Activated naive CD4-positive, alpha-beta T cell treated with Interleukin-2 at 50 U/mL for 16 hours (primary cell): ENCODE measurements at places on chromosomes 6 and 20.

DNA sequence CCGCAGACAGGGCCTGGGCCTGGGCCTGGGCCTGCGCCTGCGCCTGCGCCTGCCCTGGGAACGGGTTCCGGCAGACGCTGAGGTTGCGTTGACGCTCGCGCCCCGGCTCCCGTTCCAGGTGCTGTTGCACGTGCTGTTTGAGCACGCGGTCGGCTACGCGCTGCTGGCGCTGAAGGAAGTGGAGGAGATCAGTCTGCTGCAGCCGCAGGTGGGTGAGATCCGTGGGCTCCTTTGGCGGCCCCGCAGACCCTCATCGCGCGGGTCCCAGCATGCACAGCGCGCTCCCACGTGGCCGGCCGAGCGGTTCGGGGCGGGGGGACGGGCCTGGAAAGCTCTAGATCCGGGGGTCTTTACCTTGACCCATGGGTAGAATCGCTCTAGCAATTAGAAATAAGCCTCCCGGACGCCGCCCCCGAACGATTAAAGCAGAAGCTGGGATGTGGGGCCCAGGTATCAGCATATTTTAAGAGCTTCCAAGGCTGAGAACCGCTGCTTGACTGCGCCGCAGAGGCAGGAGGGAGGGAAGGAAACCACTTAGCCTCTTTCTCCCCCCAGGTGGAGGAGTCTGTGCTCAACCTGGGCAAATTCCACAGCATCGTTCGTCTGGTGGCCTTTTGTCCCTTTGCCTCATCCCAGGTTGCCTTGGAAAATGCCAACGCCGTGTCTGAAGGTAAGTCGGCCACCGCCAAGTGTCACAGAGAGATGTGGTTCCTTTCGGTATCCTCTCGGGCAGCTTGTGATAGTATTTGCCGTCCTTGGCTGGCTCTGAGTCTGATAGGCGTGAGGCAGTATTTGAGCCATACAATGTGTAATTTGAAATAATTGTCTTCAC, 508 bp downstream of the NOP56 start:
- no peak for DNase-seq

DNA sequence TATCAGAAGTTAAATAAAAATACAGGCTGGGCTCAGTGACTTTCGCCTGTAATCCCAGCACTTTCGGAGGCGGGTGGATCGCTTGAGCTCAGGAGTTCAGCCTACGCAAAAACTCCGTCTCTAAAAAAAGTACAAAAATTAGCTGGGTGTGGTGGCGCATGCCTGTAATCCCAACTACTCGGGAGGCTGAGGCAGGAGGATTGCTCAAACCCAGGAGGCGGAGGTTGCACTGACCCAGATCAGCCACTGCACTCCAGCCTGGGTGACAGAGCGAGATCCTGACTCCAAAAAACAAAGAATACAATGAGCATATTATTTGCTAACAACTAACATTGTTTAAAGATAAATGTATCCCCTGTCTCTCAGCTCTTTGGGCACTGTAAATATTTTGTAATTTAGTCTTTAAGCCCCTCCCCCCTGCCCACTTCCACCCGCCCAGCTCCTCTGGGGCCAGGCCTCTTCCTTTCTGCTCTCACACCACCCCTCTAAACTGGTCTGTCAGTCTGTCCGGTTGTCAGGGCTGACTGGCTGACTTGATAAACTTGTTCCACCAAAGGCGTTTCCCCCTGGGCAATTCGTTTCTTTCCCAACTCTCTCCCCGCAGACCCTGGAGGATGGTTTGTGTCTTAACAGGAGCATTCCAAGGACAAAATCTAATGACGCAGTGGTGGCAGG, 62.4 kb upstream of the QKI start:
- DNase-seq, result no peak

DNA sequence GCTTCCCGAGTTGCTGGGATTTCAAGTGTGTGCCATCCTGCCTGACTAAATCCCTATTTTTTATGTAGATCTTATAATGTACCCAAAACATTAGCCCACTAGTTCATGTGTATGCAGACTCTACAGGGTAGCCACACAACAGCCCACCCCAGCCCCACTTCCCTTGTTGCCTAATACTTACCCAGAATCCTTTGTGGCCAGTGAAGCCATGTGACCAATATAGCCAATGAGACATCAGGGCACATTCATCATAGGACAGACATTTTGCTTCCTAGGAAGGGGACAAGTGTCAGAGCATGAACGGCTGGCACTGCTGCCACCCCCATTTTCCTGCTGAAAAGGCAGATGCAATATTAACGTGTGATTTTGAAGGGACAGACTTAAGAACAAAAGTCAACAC, 36.0 kb upstream of the TCP11 start:
- no peak for DNase-seq

- DNase-seq, result no peak
Observed at GRCh38 chr20:61861858-61862257, 203.8 kb downstream of the TAF4 start.

DNA sequence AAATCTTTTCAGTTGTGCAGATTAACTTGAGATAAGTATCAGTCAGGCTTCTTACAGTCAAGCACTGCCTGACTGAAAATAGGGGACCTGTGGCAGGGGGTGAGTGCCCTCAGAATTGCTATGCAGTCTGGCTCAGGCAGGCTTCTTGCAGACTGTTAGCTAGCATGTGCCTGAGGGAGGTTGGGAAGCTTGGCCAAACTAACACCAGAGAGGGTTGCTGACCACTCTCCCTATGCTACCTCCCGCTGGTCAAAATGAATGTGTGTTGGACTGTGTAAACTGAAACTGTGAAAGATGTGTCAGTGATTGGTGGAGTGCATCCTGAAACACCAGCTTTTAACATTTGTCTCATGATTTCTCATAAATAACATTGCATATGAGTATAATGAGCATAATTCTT, 622.3 kb upstream of the IMPG1 start:
- DNase-seq, result no peak
